ENCODE measurements at places on chromosomes 7 and 10. TPM values are rescaled to one million over a fixed set of nuclear protein-coding genes. Genes with fewer than 3 reads are reported as not detected.
A peak's percentile ranks its signal among the peaks of the same experiment; 100 is the strongest.

TWIST1 gene
- 51.5 TPM for total RNA-seq

CALCR gene
- 0.48 TPM for total RNA-seq

INSYN2A gene
- total RNA-seq, result 3.9 TPM

PDE1C gene
- 25.8 TPM for total RNA-seq

CC2D2B gene
- total RNA-seq, result 14.4 TPM

ABCC2 gene
- 0.72 TPM for total RNA-seq

TSPAN12 gene
- total RNA-seq, result 6.7 TPM

- DNase-seq, result no peak
These were observed 85.7 kb upstream of the INHBA start for GRCh38 chr7:41788556-41788955.

DNA sequence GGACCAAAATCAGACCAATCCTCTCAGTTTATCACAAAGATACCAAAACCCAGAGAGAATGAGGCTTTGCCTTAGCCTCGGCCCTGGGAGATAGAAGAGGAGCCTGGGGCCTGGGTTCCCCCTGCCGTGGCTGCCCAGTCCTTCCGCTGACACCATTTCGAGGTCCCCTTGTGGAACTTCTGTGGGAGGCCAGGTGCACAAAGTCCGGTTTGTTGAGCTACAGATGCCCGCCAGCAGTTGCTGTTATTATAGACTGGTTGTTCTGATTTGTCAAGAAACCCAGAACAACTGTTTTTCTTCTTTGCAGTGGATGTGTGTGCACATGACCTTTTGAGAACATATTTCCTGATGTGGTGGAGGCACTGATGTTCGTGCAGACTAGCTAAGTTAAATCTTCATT, 47.6 kb downstream of the CUX1 start:
- no peak for DNase-seq

DNA sequence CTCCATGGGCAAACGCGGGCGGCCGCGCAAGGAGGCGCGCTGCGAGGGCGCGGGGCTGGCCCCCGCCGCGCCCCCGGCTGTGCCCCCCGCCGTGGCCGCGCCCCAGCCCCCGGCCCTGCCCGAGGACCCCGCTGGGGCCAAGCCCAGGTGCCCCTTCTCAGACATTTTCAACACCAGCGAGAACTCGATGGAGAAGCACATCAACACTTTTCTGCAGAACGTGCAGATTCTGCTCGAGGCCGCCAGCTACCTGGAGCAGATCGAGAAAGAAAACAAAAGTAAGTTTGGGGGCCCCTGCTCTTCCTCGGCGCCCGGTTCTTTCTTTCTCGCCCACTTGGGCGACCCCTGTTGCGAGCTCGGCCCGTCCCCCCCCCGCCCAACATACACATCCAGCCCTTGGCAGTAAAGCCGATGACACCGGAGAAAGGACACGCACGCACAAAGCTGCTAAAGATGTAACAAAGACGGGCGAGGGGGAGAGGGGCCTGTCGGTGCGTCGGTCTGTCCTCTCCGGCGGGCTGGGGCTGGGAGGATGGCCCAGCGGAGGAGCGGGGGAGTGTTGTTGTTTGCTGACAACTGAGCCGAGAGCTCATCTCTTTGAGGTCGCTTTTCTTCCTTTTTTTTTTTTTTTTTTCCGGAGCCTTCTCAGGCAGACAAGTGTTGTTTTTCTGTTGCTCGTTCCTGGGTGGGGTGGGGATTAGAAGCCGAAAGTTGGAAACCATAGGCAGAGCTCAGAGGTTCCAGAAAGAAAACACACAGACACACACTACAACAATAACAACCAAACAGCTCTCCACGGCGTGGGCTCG, 604 bp downstream of the MXI1 start:
- peak; percentile 52 for DNase-seq

GRCh38 chr7:147033641-147034040, 917.0 kb downstream of the CNTNAP2 start:
- no peak for DNase-seq
